ENCODE measurements at places on chromosomes 7 and 10.
A peak's percentile ranks its signal among the peaks of the same experiment; 100 is the strongest.

- no peak for DNase-seq
These were observed 21.7 kb downstream of the RSU1 start for GRCh38 chr10:16795410-16796073.

DNA sequence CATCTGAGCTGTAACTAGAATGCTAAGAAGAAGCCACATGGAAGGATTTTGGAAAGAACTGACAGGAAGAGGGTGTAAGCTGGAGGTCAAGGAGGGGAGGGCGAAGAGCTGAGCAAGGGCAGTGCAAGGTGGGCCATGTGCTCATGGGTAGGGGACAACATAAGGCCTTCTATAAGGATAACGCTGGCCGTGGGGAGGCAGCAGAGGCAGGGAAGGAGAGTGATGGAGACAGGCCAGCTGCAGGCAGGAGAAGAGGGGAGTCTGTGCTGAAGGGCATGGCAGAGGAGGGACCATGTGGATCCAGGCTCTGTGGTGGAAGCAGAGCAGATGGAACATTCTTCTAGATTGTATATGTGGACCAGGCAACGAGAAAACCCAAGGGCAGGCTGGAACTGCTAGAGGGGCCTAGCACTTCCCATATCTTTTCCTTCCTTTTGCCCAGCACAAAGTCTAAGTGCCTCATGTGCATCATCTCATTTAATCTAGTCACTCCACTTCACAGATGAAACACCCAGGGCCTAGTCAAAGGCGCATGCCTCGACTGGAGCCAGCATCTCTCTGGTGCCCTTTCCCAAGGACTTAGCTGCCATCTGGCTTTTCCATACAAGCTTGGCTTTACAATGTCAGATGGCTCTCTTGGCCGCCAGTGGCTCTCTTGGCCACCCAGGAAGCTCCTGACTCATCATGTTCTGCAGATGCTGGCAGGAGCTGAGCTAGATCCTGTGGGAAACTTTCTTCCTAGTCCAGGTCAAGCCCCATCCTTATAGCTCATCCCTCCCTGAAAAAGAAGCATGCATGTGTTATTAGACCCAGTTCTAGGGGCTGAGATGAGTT, 6.6 kb downstream of the LRRC18 start:
- no peak for DNase-seq

GRCh38 chr7:114554781-114555537, 140.3 kb downstream of the FOXP2 start:
- peak; percentile 63 for DNase-seq

DNA sequence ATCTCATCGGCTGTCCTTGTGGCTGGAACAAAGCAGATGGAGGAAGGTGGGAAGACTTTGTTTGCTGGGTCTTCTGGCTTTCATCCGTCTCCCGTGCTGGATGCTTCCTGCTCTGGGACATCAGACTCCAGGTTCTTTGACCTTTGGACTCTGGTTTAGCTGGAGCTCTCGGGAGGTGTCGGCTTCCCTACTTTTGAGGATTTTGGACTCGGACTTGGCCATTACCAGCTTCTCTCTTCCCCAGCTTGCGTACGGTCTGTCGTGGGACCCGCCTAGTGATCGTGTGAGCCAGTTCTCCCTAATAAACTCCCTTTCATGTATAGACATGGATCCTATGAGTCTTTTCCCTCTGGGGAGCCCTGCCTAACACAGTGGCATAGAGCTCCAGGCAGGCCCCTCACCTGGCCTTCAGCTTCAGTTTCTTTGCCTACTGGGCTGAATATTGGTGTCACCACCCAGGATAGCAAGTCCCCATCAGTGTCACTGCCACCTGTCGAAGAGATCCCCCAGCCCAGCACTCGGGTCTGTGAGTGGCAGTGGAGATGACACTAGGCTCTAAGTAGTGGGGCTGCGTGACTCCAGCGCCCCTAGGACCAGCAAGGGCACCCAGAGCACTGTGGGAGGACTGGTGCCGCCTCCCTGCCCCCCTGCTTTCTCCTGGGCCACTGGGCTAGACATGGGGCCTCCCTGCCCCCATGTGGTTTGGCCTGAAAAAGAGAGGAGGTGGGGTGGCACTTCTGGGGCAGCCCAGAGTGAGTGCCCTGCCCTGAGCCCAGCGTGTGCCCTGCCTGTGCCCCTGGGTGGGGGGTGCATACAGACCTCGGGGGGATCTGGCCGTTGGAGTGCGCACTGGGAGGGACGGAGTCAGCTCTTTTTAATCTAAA, 135.6 kb downstream of the LHPP start:
- no peak for DNase-seq

DNA sequence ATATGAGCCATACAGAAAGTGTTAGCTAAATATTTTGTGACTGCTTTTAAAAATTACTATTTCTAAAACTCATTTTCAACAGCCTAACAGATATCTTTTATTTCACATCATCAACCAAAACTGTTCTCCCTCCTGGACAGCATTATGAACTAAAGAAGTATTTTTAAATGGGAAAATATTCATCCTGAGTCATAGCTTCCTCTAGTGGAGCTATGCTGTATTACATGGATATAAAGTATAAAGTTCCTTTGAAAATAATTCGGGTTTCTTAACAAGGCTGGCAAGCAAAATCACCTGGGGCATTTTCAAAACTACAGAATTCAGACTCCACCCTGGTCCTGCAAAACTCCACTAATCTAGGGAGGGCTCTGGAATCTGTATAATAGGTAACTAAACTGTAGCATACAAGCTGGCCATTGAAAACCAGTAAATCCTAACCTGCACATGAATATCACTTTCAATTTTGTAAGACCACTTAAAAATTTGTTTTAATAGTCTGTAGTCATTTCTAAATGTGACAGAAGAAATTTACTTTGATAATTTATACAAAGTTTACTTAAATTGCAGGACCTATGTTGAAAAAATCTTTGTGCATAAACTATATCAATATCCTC, 53.5 kb downstream of the SCIN start:
- DNase-seq: peak; percentile 70

- no peak for DNase-seq
These were observed 10.3 kb upstream of the PPP2R2D start for GRCh38 chr10:131890276-131891195.

DNA sequence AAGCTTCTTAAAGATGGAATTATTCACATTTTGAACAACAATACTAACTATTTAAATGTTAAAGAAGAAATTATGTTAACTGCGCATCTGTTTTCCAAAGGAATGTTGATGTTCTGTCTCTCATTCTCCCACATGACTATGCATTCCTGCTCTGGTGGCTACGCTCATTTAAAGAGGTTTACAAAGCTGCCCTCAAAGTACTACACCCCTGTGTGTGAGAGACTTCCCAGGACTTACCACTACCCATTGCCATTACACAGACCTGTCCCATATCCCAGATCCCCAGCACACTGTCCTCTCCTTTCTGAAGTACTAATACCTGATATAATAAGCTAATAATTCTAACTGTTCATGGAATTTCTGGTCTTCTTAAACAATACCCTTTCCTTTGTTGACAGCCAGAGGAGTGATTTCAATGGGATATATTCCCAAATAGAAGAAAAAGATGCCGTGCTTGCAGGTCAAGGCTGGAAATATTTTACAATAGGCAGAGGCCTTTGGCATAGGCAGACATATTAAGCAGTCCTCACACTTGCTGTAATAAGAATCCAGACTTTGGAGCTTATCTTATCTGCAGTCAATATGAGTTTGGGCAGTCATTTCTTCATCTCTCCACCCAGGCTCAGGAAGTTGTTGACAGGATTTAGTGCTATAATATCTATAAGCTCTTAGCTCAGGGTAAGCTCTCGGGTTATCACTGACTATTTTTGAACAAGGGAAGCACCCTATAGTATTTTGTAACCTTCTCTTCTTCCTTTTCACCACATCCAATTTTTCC, 12.2 kb downstream of the LIPF start:
- no peak for DNase-seq

DNA sequence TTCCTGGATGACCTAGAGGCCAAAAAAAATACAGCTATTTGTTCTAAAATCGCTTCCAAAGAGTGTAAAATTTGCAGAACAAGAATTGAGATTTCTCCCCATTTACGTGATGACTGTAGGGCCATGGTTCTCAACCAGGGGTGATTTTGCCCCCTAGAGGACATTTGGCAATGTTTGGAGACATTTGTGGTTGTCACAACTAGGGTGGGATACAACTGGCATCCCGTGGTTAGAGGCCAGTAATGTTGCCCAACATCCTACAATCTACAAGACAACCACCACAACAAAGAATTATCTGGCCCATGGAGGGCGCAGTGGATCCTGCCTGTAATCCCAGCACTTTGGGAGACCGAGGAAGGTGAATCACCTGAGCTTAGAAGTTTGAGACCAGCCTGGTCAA, 22.8 kb upstream of the MALSU1 start:
- DNase-seq: peak; percentile 29

GRCh38 chr7:101628522-101628921, 574 bp downstream of the MYL10 start:
- no peak for DNase-seq
